Stimulated activated memory B cell treated with anti-CD40 and anti-IgM and Interleukin-4, amounts not matched to agents 10 μg/mL and 1 μg/mL and 100 μg/mL, for 72 hours (primary cell): ENCODE measurements at places on chromosomes 7 and 10.

DNA sequence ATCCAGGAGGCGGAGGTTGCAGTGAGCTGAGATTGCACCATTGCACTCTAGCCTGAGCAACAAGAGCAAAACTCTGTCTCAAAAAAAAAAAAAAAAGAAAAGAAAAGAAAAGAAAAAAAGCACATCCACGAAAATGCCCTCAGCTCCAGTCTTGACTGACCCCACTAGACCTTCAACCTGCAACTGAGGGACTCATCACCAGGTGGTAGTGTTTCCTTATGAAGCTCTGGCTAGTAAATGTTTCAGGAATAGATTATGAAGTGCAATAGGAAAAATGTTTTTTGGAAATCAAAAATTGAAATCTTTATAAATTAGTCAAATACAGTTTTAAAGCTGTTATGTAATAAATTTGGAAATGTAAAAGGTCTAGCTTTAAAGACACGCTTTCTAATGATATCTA lies 22.4 kb downstream of the TLL2 start:
- ATAC-seq: no peak
- no peak overlapping the region for H3K27ac ChIP-seq
- no peaks in the 10 kb centered on the region for H3K36me3 ChIP-seq
- no peaks in the 10 kb centered on the region for H3K27me3 ChIP-seq
- no peaks in the 10 kb centered on the region for H3K4me1 ChIP-seq

DNA sequence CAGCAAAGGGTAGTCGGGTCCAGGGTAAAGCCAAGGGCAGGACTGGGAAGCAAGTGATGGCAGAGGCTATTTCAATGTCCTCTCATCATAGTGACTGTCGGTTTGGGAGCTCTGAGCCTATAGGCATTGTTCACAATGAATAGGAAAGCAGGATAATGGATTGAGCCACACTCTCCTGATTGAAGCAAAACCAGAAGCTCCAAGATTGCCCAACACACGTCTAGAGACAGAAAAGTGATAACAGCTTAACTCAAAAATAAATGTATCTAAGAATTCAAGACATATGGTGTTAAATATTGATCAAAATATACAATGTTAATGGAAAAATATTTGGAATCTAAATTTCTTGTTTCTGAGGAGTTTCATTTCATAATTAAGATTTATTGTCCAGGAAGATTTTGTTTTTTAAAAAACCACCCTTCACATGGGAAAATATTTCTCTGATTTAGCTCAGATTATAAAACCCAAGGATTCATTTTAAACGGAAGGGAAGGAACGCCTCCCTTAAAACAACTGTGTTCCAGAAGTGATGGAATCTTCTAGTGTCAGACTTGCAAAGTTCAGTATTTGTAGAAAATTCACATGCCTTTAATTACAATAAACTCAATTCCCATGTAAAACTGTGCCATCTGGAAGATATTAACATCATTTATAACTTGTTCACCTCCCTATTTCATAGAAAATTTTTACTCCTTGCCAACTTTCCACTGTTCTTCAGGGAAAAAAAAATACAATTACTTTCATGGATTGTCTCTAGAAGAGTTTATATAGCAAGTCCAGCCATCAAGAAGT lies 54.5 kb downstream of the NRP1 start:
- no peaks in the 10 kb centered on the region for H3K36me3 ChIP-seq
- H3K4me1 ChIP-seq: no peaks in the 10 kb centered on the region
- no peak overlapping the region for H3K4me3 ChIP-seq
- peaks cover 8% of the 10 kb centered on the region for H3K27me3 ChIP-seq
- ATAC-seq: no peak
- no peak overlapping the region for H3K27ac ChIP-seq

DNA sequence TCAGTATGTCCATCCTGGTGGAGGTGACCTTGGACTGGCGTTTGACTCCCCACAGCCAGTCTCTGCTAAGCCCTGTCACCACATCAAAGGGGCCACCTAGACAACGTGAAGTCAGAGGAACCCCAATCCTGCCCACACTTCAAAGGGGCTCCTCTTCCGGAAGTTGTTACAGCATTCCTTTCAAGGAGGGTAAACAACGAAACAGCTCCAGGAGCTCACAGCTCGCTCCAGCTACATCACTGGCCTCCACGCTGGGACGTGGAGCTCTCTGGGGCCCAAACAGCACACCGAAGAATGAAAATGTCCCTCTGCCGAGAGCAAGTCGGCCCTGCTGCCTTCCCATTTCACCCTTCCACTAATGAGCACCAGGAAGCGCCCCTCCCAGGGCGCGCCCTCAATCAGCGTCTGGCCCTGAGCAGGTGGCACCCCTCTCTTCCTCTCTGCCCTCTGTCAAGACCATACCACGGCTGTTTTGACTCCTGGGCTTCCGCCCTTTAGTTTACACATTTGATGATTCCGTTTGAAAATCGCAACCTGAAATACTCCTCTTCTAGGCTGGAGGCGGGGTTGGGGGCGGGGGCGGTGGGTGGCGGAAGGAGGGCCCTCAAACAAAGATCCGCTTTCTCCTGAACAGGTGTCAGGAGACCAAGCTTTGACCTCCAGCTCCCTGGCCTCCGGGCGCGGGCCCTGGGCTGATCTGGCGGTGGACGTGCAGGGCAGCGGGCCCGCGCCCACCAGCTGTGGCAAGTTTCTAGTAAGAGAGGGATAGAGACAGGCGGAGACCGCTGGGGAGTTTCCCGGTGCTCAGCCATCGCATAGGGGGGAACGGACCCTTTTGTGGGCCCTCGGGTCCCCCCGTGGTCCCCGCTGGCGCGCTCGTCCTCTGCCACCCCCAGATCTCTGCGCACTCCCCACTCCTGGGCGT lies 53.1 kb upstream of the KDM7A start:
- ATAC-seq: peak; percentile 85
- H3K36me3 ChIP-seq: no peaks in the 10 kb centered on the region
- H3K27ac ChIP-seq: peak overlapping the region; percentile 91
- peak overlapping the region; percentile 86 for H3K4me3 ChIP-seq
- H3K27me3 ChIP-seq: no peaks in the 10 kb centered on the region
- H3K4me1 ChIP-seq: peaks cover 63% of the 10 kb centered on the region

DNA sequence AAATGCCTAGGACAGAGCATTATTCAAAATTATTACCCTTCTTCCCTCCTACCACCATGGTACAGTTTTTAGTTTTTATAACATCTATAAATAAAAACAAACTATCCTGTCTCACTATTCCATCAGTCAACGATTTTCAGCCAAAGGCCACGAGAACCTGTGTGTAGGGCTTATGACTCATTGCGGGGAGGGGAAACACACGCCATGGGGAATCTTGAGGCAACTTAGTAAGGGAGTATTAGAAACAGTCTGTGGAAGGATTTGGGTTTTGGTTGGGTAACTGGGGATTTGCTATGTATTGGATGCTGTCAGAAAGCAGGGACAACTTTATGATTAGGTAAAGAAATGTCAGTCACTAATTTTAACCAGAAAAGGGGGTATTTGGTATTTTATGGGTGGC lies 14.7 kb downstream of the GPR141 start:
- H3K27me3 ChIP-seq: peaks cover 66% of the 10 kb centered on the region
- no peak overlapping the region for H3K27ac ChIP-seq
- no peaks in the 10 kb centered on the region for H3K36me3 ChIP-seq
- H3K4me3 ChIP-seq: no peak overlapping the region

- peaks cover 66% of the 10 kb centered on the region for H3K36me3 ChIP-seq
- H3K27me3 ChIP-seq: no peaks in the 10 kb centered on the region
- no peak for ATAC-seq
- no peak overlapping the region for H3K4me3 ChIP-seq
- no peak overlapping the region for H3K27ac ChIP-seq
These were observed 21.1 kb upstream of the ABCC2 start for GRCh38 chr10:99761365-99761764.

- no peaks in the 10 kb centered on the region for H3K27me3 ChIP-seq
- ATAC-seq: peak; percentile 71
- peaks cover 16% of the 10 kb centered on the region for H3K4me1 ChIP-seq
- H3K27ac ChIP-seq: peak overlapping the region; percentile 33
- no peaks in the 10 kb centered on the region for H3K36me3 ChIP-seq
These were observed 185.2 kb upstream of the ITGB1 start for GRCh38 chr10:33143160-33143728.

DNA sequence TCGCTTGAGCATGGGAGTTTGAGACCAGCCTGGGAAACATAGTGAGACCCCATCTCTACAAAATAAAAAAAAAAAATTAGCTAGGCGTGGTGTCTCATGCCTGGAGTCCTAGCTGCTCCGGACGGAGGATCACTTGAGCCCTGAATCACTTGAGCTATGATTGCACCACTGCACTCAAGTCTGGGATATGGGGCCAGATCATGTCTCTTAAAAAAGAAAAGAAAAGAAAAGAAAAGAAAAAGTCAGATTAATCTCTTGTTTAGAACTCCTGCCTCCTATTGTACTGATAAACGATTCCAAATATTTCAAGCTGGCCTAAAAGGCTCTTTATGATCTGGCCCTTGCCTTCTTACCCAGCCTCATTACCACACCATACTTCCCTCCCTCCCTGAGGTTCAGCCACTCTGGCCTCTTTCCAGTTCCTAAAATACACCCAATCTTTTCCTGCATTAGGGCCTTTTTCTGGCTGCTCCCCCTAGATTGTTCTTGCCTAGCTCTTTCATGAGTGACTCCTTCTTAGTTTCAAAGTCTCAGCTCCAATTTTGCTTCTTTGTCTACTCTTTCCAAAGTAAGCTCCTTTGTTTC lies 41.7 kb downstream of the VCL start:
- H3K4me3 ChIP-seq: no peak overlapping the region
- no peak for ATAC-seq
- peak overlapping the region; percentile 75 for H3K27ac ChIP-seq
- peaks cover 15% of the 10 kb centered on the region for H3K36me3 ChIP-seq

- H3K27ac ChIP-seq: no peak overlapping the region
- ATAC-seq: no peak
- H3K36me3 ChIP-seq: no peaks in the 10 kb centered on the region
These were observed 75.6 kb downstream of the ADAM22 start for GRCh38 chr7:88009651-88010050.

DNA sequence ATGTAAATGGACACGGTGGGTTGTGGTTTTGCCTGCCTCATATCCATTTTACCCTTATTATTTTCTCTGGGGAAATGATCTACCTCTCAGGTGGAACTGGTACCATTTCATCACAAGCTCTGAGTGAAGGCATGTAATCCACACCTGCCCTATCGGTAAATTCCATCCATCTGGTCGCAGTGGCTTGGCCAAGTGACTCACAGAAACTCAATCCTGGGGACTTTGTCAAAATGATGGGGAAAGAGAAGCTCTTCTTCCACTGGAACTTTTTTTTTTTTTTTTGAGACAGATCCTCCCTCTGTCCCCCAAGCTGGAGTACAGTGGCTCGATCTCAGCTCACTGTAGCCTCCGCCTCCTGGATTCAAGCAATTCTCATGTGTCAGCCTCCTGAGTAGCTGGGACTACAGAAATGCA lies 48.2 kb upstream of the ANKRD1 start:
- no peaks in the 10 kb centered on the region for H3K27me3 ChIP-seq
- H3K4me3 ChIP-seq: no peak overlapping the region
- no peak for ATAC-seq

DNA sequence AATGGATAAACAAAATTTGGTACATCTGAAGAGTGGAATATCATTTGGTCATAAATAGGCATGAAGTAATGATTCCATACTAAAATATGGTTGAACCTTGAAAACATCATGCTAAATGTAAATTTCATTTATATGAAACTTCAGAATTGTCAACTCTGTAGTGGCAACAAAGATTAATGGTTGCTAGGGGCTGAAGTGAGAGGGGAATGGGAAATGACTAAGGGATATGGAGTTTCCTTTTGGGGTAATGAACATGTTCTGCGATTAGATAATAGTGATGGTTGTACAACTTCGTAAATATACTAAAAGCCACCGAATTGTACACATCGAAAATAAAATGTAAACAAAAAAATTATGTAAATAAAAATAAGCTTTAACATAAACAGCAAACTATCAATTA lies 384.1 kb upstream of the STEAP1 start:
- ATAC-seq: no peak
- no peak overlapping the region for H3K27ac ChIP-seq
- H3K4me3 ChIP-seq: no peak overlapping the region
- H3K4me1 ChIP-seq: no peaks in the 10 kb centered on the region
- no peaks in the 10 kb centered on the region for H3K36me3 ChIP-seq

DNA sequence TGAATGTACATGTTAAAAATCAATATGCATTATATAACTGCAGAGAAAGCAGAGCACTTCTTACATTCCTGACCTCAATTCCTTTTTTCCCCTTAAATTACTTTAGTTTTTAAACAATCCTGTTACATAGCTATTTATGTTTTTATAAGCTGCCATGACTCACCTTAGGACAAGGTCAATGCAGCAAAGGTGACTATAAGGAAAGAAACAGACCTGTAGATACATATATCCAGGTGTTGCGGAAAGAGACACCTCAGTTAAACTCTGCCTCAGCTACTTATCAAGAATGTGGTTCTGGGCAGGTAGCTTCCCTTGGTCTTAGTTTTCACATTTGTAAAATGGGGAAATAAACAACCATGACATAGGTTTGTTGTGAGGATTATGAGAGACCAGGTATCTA lies 105.5 kb downstream of the DPY19L1 start:
- H3K27ac ChIP-seq: no peak overlapping the region
- no peak overlapping the region for H3K4me3 ChIP-seq
- no peaks in the 10 kb centered on the region for H3K4me1 ChIP-seq

DNA sequence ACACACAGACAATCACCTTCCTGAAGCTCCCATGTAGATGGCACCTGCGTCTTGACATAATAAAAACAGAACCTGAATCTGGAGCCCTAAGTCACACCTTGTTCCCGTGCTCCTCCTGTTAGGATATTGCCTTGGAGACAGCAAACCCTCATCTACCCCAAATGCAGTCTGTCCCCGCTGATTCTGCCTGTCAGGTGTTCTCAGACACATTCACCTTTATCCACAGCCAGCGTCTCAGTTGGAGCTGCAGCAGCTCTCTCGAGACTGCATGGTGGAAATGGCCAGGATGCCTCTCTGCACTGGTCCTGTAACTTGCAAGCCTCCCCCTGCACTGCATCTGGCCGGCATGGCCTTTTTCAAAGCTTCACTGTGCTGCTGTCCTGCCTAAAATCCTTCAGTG lies 218.0 kb upstream of the ZNF32 start:
- no peaks in the 10 kb centered on the region for H3K4me1 ChIP-seq
- no peak overlapping the region for H3K27ac ChIP-seq
- no peak overlapping the region for H3K4me3 ChIP-seq
- no peaks in the 10 kb centered on the region for H3K27me3 ChIP-seq

- H3K4me1 ChIP-seq: no peaks in the 10 kb centered on the region
- no peak overlapping the region for H3K27ac ChIP-seq
- no peaks in the 10 kb centered on the region for H3K27me3 ChIP-seq
These were observed 758.6 kb upstream of the IGFBP3 start for GRCh38 chr7:46679671-46680070.

- H3K4me1 ChIP-seq: peaks cover 9% of the 10 kb centered on the region
- no peaks in the 10 kb centered on the region for H3K27me3 ChIP-seq
- no peak overlapping the region for H3K4me3 ChIP-seq
- H3K27ac ChIP-seq: no peak overlapping the region
These were observed 84.9 kb upstream of the GATA3 start for GRCh38 chr10:7969623-7970022.
